ENCODE measurements at places on chromosomes 1 and 21.

- DNase-seq, result no peak
These were observed 58.4 kb upstream of the ADARB1 start for GRCh38 chr21:45016031-45016405.

- DNase-seq, result no peak
These were observed 5.2 kb upstream of the LRRC8D start for GRCh38 chr1:89815611-89816010.

GRCh38 chr1:192986110-192986747 is 72.9 kb downstream of the UCHL5 start:
- no peak for DNase-seq

DNA sequence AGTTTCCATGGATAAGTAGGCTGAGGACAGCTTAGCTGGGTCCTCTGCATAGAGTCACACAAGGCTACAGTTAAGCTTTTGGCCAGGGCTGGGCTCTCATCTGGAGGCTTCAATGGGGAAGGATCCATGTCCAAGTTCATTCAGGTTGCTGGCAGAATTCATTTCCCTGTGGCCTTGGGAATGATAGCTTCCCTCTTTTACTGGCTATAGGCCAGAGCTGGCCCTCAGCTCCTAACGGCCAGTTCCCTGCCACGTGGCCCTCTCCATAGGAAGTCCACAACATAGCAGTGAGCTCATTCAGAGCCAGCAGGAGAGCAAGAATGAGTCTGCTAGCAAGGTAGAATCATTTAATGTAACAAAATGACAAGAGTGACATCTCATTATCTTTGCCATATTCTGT is 15.1 kb upstream of the PODN start:
- DNase-seq, result no peak

Data from stimulated activated CD8-positive, alpha-beta memory T cell treated with anti-CD3 and anti-CD28 coated beads, Interleukin-4, amount 100 ng/mL, for 4 hours (primary cell).